Dermis blood vessel endothelial cell (primary cell): ENCODE measurements at places on chromosomes 6 and 20. TPM values are rescaled to one million over a fixed set of nuclear protein-coding genes. Genes with fewer than 3 reads are reported as not detected.

KCNQ2 gene
- total RNA-seq, result not detected in 2 replicates

WFDC10B gene
- not detected in 2 replicates for total RNA-seq

COL10A1 gene
- total RNA-seq, result not detected in 2 replicates

SCRT2 gene
- total RNA-seq, result not detected in 2 replicates

BPIFA2 gene
- not detected in 2 replicates for total RNA-seq

BYSL gene
- 15.8 and 22.1 TPM in 2 replicates for total RNA-seq

FKBP1C gene
- total RNA-seq, result 0.17 and 4.4 TPM in 2 replicates

ARMC12 gene
- 0.34 and 0.37 TPM in 2 replicates for total RNA-seq

DOK5 gene
- 0.34 and 0.51 TPM in 2 replicates for total RNA-seq

LY86 gene
- total RNA-seq, result not detected in 2 replicates

SOX4 gene
- total RNA-seq, result 60.2 and 73.5 TPM in 2 replicates

BLCAP gene
- 53.9 and 64.8 TPM in 2 replicates for total RNA-seq

MEI4 gene
- under 0.01 TPM in 1 of 2 replicates, not detected in the other for total RNA-seq

SLC22A1 gene
- 0.05 and 0.17 TPM in 2 replicates for total RNA-seq

VGLL2 gene
- total RNA-seq, result not detected in 2 replicates

PRDM1 gene
- total RNA-seq, result 1.4 and 9.5 TPM in 2 replicates

RBBP8NL gene
- total RNA-seq, result not detected in 2 replicates

SLC12A5 gene
- total RNA-seq, result 0.17 and 0.47 TPM in 2 replicates

PCSK2 gene
- not detected in 2 replicates for total RNA-seq

TAAR8 gene
- not detected in 2 replicates for total RNA-seq

EYS gene
- total RNA-seq, result not detected in 2 replicates

THBD gene
- 33.4 and 34.0 TPM in 2 replicates for total RNA-seq

SPEF1 gene
- 0.05 TPM in 1 of 2 replicates, not detected in the other for total RNA-seq

SAPCD1 gene
- total RNA-seq, result 1.4 and 2.4 TPM in 2 replicates

IMPG1 gene
- total RNA-seq, result not detected in 2 replicates

CCN6 gene
- total RNA-seq, result not detected in 2 replicates

MLIP gene
- 2.6 and 4.4 TPM in 2 replicates for total RNA-seq

NTSR1 gene
- 0.05 TPM in 1 of 2 replicates, not detected in the other for total RNA-seq

NT5E gene
- total RNA-seq, result 96.7 and 157 TPM in 2 replicates

IL17A gene
- not detected in 2 replicates for total RNA-seq

TCFL5 gene
- 14.1 and 14.8 TPM in 2 replicates for total RNA-seq

MRAP2 gene
- total RNA-seq, result 2.7 and 3.1 TPM in 2 replicates

ACTL10 gene
- total RNA-seq, result 1.9 and 2.2 TPM in 2 replicates

NNAT gene
- 0.23 and 0.34 TPM in 2 replicates for total RNA-seq

OOEP gene
- total RNA-seq, result not detected in 2 replicates

RIPPLY2 gene
- 0.42 TPM in 1 of 2 replicates, not detected in the other for total RNA-seq

STXBP5 gene
- 26.7 and 27.4 TPM in 2 replicates for total RNA-seq

HSD17B8 gene
- total RNA-seq, result 8.7 and 9.7 TPM in 2 replicates

BMP5 gene
- not detected in 2 replicates for total RNA-seq

CDSN gene
- total RNA-seq, result not detected in 2 replicates

AGER gene
- 0.74 and 0.85 TPM in 2 replicates for total RNA-seq

CDKAL1 gene
- 24.9 and 28.1 TPM in 2 replicates for total RNA-seq

B3GALT4 gene
- total RNA-seq, result 5.9 and 10.0 TPM in 2 replicates

EDN1 gene
- 247 and 438 TPM in 2 replicates for total RNA-seq
